ENCODE measurements at places on chromosomes 1 and 21.

- no peak for DNase-seq
Observed at GRCh38 chr1:200174525-200175295, 147.2 kb downstream of the NR5A2 start.

DNA sequence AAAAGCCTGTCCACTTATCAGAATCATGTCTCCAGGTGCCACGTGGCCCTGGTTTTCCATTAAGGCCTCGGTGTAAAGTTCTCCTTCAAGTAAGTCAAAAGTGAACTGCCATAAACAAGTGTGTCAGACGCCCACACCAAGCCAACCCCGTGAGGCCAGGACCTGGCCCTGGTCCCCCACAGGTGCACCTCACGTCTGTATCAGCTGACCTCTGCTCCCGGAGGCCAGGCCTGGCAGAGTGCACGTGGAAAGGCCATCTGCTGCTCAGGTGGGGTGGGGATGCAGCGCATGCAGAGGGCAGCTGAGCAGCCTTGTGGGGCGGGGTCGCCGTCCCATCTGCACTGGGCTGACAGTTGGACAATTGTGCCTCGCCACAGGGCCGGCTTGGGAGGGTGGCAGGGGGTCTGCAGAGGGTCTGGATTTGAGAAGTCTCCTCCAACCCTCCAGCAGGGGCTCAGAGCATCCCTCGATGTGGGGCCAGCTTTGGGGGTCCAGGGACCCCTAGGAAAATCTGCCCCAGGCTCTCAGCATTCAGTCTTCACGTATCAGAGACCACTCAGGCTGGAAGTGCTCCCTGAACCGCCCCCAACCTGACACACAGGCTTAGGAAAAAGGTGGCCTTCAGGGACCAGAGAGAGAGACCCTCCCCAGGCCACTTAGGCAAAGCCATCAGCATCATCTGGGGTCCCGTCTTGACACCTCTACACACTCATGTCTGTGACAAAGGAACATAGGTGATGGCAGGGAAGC lies 3.0 kb downstream of the SLC19A1 start:
- no peak for DNase-seq

DNA sequence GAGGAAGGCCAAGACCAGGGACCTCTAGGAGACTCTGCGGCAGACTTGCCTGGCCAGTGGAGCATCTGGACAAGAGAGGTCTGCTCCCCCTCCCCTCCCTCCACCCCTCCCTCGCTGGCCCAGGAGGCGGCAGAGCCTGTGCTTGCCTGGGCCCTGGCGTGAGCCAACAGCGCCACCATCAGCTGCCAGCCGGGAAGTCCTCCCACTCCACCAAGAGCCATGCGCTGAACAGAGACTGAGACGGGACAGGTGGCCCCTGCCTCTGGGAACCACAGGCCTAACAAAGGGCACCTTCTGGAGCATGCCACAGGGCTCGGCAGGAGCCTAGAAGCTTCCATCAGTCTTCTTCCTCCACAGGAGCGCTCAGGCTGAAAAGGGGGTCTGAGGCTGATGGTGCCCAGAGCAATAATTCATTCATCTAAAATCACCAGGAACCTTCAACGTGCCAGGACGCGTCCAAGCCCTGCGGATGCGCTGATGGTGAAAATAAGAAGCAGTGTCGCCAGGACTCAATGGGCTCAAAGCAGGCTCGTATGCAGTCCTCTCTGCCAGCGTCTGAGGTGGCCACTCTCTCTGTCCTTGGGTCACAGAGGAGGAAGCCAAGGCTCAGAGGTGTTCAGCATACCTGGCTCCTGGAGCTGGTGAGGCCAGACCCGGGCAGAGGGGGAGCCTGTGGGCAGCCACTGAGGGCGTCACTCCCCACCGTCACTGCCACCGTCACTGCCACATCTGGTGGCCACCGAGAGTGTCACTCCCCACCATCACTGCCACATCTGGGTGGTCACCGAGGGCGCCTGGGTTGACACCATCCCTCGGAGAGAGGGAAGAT lies 161.2 kb downstream of the NPHP4 start:
- DNase-seq, result no peak

DNA sequence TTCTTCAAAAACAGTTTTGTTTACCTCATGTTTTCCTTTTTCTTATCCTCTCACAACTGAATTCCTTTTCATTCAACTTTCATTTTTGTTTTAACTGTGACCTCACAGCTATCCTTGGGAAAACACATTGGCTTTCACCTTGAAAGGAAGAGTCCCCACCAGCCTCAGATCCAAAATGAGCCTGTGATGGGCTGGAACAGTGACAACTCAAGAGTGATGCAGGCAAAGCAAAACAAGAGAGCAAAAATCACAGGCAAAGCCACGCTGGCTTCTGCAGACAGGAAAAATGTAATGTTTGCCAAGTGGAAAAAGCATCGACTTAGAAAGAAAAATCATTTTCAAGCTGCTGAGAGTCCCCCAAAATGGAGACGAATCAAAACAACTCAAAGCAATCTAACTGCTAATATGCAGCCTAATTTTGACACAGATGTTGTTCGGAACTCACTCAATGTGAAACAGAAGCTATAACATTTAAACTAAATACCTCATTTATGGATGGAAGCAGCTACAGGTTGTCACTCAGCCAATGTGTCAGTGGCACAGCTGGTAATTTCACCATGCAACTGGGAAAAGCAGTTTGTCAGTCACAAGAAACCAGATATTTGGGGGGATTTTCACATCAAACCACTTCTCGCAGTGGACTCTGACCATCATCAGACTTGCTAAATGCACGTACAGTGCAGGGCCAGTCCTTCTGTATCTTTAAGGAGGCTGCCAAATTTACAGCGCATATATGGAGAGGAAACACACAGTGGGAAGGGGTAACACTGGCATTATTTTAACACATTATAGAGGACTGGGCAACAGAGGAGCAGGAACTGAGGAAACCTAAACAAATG lies 50.7 kb downstream of the ALG14 start:
- DNase-seq, result no peak

DNA sequence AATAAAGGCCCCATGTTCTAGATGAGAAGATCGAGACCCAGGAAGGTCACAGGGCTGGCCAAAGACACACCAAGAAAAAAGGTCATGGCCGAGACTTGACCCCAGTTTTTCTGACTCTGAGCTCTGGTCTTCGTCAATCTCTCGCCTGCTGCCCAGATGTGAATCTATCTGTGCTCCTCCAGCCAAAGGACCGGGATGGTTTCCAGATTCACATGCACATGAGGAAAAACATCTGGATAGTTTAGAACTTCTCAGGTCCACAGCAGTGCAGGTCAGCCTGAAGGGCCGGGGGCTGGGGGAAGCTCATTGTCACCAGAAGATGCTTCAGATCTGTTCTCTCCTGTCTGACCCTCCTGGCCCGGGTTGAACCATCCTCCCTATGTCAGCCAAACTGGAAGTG lies 49.0 kb downstream of the KCNN3 start:
- DNase-seq, result no peak

DNA sequence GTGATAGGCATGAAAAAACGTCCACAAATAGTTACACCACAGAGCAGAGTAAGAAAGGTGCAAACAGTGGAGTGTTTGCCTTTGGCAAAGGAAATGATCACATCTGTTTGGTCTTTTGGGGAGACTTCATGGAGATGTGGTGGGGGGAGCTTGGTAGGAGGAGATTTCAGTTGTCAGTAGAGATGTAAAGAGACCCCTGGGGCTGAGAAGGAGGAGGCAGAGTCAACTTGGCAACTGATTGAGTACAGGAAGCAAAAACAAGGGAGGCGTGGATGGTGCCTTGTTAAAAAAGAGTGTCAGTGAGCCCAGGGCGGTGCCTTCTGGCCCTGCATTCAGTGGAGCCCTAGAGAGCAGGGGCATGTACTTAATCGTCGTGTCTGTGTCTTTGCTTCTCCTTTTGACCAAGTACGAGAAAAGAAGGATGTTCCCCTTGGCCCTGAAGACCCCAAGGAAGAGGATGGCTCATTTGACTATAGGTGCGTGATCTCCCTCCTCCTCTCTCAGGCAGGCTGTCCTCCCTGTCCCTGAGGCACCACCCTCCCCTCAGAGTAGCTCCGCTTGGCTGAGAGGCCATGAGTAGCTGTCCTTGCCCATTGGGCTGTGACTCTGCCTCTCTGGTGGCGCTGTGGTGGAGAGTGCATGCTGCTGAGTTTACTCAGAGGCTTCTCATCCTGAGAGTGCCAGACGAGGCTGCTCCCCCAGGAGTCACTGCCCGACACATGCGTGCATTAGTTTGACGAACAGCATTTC lies 30.4 kb upstream of the CNTN2 start:
- no peak for DNase-seq

DNA sequence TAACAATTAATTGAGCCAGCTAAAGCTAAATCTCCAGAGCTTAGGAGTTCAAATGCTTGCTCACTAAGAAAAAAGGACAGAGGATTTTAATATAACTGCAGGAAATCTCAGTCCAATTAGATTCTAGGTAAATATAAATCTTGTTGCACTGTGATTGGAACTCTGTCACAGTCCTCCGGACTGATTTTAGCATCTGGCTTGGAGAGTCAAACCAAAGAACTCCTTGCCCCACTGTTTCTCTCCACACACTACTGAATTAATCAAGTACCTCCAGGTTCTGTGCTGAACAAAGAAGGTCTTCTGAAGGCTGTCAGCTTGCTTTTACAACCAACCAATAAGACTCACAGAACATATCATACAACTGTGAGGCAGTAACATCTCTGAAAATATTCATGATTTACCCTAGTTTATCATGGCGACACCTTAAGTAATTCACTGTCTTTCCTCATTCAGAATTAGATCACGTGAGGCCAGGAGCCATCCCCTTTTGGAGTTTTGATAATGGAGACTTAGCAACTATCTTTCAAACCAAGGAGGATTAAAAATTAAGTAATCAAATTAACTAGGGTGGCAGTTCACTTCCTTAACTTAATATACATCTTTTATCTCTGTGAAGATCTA lies 176.0 kb downstream of the RERE start:
- no peak for DNase-seq

- no peak for DNase-seq
Observed at GRCh38 chr21:34197561-34197960, 124.2 kb downstream of the MRPS6 start.

DNA sequence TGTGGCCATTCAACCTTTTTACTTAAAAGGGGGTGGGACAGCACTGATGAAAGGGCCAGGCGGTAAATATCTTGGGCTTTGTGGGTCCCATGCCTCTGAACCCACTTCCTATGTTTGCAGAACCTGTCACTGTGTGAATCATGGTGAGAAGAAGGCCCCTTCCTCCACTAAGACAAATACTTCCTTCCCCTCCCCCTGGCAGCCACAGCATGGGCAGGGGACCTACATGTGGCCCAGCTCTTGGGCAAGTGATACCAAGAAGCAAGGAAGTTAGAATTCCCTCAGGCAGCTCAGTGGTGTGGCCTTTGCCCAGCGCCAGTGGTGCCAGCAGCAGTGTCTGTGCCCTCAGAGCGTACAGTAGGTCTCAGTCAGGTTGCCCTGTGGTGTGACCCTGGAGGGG lies 168.6 kb downstream of the TRIM33 start:
- DNase-seq, result peak; percentile 29
